Lung microvascular endothelial cell (primary cell): ENCODE measurements at places on chromosomes 1 and 21.

DNA sequence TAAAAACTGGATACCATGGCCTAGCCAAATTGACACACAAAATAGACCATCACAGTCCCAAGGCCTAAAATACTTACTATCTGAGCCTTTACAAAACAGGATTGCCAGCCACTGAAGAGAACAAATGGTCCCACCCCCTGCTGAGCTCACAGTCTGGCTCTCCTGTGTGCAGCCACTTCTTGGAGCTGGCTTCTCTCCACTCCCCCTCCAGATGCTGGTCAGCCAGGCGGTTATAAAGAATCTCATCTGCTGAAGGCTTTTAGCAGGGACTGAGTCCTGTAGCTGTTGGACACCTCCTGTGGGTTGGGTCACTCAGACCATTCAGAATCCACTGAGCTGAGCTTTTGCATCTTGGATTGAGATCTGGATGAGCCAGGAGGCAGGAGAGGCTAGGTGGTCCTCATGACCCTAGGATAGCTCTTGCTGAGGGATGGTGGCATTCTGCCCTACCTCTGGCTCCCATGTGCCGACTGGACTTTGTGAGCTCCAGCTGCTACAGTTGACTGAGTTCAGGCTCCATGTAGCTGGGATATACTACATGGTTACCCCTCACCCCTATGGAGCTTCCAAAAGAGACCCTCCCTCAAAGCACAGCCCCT lies 16.1 kb downstream of the OXCT2 start:
- no peak for DNase-seq

GRCh38 chr1:172136925-172137324 lies 283.6 kb upstream of the C1orf105 start:
- DNase-seq = no peak

DNA sequence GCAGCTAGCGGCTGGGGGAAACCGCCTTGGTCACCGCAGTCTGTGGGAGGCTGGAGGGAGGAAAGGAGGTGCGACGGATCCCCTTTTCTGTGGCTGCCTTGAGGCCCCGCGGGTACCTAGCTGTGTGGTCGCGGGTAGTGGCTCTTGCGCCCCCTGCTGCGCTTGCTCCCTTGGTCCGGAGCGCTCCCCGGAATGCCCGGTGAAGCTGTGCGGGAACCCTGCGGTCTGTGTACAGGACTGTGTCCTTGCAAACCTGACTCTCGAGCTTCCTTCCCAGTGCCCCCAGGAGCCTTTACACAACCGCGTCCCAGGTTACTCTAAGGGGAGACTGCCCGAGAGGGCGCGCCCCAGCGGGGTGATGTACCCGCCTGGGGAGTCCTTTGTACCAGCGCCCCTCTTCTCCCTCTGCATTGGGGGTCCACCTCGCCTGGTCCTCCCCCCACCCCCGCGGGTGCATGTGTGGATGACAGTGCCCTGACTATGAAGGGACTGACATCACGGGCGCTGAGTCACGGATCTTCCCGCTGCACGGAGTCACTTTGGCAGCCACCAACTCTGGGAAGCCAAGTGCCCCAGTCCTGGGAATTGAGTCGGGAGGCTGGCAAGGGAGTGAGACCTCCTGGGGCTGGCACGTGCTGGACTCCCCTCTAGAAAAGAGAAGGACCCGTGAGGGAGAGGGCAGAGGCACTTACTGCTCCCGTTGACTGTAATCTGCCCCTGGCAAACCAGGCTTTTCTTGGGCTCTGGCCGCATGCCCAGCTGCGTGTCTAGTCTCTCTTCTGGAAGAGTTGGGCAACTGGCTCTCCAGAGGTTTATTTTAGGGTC lies 816 bp downstream of the IL6R start:
- peak; percentile 60 for DNase-seq

GRCh38 chr1:158169105-158169504 lies 11.6 kb upstream of the CD1D start:
- DNase-seq = no peak

DNA sequence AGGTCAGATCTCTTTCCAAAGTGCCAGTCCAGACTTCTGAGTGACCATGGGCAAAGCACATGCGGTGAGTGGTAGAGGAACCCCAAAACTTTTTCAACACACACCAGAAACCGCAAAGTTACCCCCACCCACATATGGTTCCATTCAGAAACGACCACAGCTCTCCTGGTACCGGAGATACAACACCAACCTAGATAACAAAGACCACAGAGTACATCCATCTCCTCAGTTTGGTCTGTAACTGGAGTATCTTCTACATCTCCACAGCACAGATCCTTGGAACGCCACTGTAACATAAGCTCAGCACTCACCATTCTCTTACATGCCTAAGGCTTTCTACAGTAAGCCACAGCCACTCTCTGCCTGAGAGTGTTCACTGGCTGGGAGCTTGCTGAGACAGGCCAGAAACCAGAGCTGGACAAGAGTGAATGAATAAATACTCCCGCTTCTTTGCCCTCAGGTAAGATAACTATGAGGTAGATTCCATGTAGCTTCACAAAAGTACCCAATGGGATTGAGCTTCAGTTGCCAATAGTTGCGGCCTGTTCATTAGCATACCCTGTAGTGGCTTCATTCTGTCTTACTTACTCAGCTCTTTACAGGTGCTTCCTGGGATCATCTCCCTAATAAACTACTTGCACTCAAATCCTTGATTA lies 81.8 kb downstream of the SMYD3 start:
- no peak for DNase-seq

DNA sequence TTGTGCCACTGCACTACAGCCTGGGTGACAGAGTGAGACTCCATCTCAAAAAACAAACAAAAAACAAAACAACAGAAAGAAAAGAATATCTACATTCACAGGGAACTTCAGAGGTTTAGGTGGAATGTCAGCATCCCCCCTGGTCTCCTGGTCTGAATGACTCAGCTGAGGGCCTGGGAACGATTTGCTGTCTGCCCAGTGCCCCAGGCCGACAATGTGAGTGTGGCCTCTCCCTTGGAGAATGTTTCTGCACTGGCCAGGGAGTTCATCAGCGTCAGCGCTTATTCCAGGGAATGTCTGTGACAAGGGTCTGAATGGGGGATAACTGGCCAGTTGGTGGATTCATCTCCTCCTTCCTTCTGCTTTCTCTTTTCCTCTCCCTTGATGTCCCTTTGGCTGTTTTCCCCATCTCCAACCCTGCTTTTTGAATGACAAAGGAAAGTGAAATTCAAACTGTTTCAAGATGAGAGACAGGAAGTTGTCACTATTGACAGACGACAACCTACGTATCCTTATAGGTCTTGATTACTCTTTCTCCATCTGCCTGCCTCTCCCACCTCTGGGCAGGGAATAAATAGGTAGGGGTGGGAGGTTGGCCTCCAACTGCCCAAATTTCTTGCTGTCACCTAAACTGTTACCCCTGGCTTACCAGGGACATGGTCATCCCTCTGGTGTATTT lies 213.1 kb downstream of the HHAT start:
- no peak for DNase-seq

DNA sequence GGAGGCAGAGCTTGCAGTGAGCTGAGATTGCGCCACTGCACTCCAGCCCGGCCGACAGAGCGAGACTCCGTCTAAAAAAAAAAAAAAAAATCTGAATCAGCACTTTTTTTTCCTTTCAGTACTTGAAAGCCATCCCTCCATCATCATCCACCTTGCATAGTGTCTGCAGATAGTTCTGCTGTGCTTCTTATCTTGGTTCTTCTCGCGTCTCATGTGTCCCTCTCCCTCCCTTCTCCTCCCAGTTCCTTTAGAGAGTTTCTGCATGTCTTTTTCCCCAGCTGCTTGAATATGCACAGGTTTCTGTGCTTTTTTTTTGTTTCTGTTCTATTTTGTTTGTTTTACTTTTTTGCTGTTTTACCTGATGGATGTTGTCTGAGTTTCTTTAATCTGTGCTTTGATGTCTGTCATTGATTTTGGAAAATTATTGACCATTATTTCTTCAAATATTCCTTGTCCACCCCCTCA lies 3.9 kb upstream of the COL18A1 start:
- DNase-seq = no peak

- no peak for DNase-seq
Observed at GRCh38 chr1:173212952-173213491, 5.9 kb upstream of the TNFSF4 start.

DNA sequence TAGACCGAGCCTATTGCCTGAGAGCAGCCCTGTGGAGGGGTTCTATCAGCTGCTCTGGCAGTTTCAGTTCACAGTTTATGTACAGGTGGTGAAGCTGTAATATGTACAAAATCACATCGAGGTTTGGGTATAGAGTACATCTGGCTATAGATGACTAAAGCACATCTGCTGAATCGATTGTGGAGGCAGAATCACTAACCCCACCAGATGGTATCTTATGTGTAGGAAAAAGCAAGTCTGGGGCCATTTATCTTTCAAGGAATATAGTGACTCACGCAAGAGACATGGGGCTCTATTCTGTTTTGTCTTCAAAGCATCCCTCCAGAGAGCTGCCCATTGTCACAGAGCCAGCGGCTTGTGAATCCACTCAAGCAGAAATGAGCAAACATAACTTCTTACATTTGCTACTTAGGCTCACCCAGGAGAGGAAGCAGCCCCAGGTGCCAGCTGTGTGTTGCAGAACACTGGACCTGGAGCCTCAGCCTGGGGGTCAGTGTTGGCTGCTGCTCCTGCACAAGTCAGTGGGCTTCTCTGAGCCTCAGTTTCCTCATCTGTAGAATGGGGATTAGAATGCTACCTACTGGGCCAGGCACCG lies 21.3 kb downstream of the MIIP start:
- DNase-seq = peak; percentile 31

DNA sequence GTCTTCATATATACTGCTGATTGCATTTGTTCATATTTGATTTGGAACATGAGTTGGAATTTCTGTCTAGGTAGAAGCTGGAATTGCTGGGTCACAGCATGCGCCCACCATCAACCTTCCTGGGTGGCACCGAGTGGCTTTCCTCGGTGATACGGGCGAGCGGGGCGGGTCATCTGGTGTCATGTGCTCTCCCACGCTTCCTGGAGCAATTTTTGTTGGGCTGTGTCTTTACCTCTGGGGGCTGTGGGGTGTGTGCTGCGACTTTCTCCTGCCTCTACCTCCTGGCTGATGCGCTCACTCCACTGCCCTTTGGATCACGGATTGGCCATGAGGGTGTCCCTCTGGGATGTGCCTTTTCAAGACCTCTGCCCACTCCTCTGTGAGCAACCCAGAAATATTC lies 108.7 kb upstream of the COL6A1 start:
- no peak for DNase-seq

DNA sequence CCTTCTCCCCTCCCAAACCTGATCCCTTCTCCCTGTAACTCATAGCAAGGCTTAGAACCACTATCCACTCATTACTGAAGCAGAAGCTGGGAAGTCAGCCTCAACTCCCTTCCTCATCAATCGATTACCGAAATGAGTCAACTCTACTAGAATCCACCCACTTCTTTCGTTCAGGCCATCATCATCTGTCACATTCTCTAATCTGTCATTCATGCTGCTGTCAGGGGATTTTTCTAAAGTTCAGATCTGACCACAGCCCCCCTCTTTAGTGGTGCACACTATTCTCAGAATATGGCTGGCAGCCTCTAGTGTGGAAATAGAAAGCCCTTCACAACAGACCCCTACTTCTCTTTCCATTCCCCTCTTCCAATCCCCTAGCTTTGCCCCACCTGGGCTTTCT lies 5.1 kb downstream of the NT5C1A start:
- DNase-seq = no peak

- DNase-seq = no peak
Observed at GRCh38 chr1:239572183-239572582, 185.8 kb downstream of the CHRM3 start.

- DNase-seq = no peak
Observed at GRCh38 chr1:116182019-116182714, 71.0 kb downstream of the MAB21L3 start.

DNA sequence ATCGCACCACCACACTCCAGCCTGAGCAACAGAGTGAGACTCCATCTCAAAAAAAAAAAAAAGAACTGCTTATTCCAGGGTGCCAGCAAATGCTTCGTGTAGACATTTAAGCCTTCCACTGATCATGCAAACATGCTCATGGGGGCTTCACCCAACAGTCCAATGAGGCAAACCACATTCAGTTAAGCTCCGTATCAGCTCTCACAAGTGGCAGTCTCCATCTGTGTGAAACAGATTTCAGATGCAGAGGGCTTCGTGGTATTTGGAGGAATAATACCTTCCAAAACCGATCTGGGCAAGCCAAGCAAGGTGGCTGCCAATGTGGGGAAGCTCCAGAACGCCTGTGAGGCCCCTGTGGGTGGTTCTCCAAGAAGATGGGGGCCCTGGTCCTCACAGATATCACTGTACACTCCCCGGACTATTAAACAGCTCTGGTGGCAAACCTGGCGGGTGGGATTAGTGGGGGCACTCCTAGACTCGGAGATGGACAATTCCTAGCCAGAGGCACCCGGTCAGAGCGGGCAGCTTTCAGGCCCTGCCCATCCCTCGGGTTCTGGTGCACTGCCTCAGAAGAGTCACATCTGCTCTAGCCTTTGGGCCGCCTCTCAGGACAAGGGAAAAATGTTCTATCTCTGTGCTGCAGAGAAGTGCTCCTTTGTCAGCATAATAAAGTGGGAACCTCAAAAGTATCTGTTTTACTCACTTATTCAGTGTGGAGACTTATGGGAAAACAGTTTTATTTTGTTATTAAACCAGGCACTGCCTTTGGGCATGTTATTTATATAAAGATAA lies 10.2 kb downstream of the CREG1 start:
- DNase-seq = no peak

GRCh38 chr1:223048026-223048425 lies 95.0 kb downstream of the TLR5 start:
- DNase-seq = peak; percentile 69

- DNase-seq = peak; percentile 65
Observed at GRCh38 chr1:184153731-184154130, 102.2 kb downstream of the TSEN15 start.

DNA sequence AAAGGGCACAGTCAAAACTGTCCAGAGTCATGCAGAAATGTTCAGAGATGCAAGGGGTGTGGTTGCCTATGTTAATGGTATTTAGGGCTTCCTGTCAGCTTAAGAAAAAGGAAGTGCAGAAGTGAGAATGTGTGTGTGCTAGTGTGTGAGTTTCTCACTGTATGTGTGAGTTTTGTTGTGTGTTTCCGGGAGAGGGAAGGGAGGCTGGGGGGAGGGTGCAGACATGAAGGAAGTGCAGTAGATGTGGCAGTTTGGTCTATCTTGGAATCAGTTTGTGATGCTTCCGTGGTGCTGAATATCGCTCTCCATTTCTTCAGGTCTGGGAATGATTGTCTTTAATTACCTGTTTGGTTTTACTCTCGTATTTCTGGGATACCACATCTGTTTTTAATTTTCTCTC lies 16.5 kb upstream of the ATP6V1G3 start:
- DNase-seq = no peak

DNA sequence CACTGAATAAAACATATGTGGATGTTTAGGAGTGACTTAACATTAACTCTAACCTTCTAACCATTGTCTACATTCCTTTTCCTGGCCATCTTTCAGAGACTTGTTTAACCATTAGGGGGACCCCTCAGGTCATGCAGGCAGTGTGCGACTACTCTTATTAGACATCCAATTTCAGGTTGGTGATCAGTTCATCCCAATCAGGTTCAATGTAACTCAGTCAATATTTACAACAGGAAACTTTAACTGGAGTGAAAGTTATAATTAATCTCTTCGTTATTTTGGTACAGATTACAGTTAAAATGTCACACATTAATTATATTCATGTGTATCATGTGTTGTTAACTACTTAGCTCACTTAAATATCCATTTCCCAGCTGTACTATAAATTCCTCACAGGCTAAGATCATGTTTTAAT lies 68.8 kb upstream of the RGS1 start:
- peak; percentile 73 for DNase-seq
